Heart right ventricle (tissue), 16 donors: ENCODE measurements at places on chromosomes 13 and 19.

GRCh38 chr13:33351319-33351718 lies 65.8 kb upstream of the STARD13 start:
- DNase-seq: no peak

DNA sequence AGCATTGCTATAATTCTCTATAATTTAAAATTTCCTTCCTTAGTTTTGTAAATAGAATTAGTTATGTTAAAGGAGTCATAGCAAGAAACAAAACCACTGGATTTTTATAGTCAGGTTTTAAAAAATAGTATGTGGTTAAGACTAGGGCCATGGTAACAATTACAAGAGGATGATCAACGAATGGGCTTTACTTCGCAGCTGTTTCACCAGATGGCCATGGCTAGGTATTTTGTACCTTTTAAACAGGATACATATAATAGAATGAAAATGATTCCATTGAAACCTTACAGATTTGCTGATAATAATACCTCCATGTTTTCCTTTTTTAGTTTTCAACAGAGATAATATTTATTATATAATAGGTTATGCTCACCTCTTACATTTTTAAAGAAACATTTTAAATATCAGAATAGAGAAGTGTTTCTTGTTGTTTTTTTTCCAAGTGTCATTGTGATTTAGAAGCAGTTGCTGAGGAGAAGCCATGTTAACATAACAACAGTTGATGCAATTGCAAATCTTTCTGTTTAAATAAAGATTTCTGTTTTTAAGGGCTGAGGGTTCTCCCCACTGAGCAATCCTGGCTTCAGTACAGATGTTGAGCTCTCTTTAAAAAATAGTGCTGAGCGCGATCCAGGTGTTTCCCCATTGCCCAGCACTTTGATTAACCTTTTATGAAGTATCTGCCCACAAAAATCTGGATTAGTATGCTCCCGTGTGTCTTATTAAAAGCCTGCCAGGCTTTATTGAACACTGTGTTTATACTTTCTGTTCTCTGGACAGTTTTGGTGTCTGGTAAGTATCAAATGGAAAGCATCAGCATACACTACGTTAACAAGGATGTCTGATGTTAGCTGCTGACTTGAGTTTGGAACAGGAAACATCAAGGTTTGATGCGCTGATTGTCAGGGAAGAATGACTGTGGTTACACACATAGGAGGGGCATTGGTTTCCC lies 205.3 kb downstream of the HS6ST3 start:
- no peak for DNase-seq

- no peak for DNase-seq
Observed at GRCh38 chr13:104650431-104650830, 1584.2 kb upstream of the SLC10A2 start.

DNA sequence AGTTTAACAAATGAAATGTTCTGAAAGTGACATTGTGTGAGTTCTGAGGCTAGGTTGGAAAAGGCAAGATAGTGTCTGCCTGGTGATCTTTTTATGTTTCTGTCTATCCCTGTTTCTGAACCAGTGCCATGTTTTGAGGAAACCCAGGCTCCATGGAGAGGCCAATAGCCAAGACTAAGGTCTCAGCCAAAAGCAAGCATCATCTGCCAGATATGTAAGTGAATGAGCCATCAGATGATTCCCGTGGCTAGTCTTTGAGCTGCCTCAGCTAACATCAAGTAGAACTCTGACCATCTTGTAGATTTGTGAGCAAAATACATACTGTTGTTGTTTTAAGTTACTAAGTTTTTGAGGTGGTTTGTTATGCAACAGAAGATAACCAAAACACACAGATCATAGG lies 19.6 kb upstream of the CCNA1 start:
- DNase-seq: peak; percentile 25

DNA sequence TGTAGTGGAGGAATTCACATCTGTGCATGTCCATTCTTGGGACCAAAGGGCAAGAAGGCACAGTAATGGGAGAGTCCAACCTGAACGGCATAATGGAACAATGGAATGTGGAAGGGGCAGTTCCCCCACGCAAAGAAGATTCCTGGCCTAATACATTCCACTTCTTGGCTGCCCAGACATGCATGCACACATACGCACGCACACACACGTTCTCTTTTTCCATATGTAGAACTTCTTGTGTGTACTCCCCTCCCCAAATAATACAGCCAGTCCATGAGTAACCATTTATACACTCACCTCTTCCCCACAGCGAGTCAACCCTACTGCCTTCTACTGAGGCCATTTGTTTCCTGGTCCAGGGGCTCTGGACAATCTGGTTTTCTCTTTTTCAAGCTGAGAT lies 6.0 kb upstream of the STK24 start:
- DNase-seq: no peak

DNA sequence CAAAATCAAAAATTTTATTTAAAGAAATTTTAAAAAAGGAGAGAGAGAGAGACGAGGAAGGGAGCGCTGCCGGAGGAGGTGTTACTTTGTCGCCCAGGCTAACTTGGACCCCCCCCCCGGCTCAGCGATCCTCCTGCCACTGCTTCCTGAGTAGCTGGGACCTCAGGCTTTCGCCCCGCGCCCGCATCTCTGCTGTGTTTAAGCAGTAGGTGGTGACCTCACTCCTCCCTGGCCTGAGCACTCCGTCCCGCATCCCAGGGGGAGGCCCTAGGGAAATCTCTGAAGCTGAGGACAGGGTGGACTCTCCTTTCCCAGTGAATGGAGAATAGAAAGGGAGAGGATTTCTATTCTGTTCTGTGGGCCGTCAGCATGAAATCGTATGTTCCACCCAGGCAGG lies 485 bp upstream of the ZNF845 start:
- DNase-seq: peak; percentile 27
